Stimulated activated CD8-positive, alpha-beta memory T cell treated with anti-CD3 and anti-CD28 coated beads, Interleukin-7, amount 100 ng/mL, for 1 hour (primary cell): ENCODE measurements at places on chromosomes 11 and 22.

DNA sequence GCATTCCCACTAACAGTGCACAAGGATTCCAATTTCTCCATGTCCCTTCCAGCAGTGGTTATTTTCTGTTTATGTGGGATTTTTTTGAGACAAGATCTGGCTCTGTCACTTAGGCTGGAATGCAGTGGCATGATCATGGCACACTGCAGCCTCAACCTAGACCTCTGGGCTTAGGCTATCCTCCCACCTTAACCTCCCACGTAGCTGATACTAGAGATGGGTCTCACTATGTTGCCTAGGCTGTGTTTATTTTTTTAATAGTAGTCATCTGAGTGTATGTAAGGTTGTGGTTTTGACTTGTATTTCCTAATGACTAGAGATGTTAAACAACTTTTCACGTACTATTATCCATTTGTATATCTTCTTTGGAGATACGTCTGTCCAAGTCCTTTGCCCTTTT is 74.6 kb downstream of the KCNQ1OT1 start:
- DNase-seq = no peak

DNA sequence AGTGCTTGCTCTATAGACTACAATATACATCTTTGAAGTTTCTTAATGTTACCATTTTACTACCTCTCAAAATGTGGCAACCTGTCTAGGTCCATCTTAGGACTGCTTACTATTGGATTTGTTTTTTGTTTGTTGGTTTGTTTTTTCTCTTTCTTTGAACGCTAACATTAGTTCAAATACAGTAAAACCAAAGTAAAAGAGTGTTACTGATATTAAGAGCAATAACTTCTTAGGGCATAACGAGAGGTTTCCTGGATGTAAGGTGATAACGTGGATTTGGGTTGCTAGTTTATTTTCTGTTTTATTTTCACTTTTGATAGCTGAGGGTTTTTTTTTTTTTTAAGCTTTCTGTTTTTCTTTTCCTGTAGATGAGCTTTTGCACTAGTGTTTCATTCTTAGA is 43.6 kb downstream of the TMEM135 start:
- no peak for DNase-seq

GRCh38 chr11:91396236-91397133 is 828.1 kb upstream of the FAT3 start:
- DNase-seq = no peak

DNA sequence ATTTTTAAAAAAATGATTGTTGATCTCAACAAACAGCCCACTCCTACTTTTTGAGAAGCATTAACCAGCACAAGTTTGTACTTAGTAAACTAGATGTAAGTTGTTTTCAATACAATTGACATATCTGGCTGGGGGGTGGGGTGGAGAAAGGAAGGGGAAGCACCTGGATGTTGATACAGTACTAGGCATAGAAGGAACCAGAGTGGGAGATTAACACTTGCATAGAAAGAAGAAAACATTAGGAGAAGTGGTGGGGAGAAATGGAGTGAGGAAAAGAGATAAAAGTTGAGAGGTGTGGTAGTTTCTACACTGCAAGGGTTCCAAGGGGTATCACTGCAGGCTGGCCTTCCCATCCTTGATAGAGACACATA is 10.6 kb upstream of the GAB2 start:
- no peak for DNase-seq

DNA sequence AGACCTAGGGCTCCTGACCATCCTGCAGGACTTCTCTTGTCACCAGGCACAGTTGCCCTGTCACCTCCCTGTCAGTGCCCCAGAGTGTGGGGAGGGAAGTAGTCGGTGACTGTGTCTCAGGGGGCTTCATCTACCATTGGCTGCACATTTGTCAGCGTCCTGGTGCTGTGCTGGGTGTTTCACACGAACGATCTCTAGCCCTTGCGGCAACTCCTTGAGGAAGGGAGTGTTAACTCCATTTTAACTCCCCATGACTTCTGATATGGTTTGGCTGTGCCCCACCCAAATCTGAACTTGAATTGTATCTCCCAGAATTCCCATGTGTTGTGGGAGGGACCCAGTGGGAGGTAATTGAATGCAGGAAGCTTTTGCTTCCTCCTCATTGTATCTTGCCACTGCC is 7.1 kb downstream of the TSKU start:
- DNase-seq = no peak

DNA sequence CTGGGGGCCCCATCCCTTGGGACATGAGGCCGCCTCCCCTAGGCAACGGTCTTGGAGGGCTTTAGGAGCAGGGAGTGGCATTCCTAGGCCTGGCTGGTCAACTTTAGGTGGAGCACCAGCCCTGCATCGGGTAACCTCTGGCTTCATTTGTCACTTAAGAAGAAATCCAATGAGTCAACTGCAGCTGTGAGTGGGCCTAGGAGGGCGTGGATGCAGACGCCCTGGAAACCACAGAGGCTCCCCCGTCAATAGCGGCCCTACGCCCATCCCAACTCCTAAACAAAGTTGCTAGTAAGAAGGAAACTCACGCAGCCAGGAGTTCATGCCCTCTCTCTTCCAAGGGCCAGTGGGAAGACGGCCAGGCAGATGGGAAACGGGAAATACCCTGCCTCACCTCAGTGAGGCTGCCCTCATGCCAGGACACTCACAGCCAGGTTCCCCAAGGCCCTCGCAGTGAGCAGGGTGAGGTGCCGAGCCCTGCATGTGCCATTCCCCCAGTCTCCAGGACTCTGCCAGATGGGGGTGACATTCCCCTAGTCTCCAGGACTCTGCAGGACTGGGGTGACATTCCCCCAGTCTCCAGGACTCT is 20.8 kb downstream of the BID start:
- DNase-seq = no peak

DNA sequence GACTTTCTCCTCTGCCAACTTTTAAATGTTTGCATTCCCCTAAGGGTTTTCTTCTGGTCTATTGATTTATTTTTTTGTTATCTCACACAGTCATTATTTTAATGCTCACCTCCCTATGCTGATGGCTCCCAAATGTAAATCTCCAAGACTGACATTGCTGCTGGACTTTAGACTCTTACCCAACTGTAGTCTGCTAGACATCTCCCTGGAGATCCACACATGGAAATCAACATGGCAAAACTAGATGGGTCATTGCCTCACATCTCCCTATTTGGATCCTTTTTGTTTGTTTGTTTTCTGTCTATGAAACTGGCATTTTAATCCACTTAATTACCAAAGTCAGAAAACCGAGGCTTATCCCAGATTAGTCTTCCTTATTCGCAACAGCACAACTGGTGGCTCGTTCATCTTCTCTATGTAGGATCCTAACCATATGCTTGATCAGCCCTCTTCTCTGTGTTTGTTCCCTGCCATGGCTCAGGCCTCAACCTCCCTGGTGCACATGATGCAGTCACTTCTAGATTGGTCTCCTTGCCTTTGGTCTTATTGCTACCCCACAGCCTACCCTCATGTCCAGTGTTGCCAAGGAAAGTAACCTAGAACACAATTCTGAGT is 37.3 kb downstream of the SC5D start:
- DNase-seq = no peak
